ENCODE measurements at places on chromosomes 1 and 21.

DNA sequence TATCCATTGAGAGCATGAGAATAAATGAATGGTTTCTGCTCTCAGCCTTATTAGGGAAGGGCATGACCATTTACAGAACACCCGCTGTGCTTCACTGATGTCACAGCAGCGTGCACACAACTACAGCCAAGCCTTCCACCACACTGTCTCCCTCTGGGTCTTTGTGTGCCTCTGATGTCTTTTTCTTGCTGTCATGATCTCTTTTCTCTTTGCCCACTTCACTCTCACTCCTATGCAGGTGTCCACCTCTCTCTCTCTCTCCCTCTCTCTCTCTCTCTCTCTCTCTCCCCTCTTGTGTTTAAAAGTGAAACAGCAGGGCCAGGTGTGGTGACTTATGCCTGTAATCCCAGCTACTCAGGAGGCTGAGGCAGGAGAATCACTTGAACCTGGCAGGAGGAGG, 232.5 kb upstream of the JUN start:
- no peaks in the 10 kb centered on the region for H3K36me3 ChIP-seq
- no peaks in the 10 kb centered on the region for H3K27me3 ChIP-seq
- no peak overlapping the region for H3K4me3 ChIP-seq
- H3K4me1 ChIP-seq, result peaks cover 30% of the 10 kb centered on the region

DNA sequence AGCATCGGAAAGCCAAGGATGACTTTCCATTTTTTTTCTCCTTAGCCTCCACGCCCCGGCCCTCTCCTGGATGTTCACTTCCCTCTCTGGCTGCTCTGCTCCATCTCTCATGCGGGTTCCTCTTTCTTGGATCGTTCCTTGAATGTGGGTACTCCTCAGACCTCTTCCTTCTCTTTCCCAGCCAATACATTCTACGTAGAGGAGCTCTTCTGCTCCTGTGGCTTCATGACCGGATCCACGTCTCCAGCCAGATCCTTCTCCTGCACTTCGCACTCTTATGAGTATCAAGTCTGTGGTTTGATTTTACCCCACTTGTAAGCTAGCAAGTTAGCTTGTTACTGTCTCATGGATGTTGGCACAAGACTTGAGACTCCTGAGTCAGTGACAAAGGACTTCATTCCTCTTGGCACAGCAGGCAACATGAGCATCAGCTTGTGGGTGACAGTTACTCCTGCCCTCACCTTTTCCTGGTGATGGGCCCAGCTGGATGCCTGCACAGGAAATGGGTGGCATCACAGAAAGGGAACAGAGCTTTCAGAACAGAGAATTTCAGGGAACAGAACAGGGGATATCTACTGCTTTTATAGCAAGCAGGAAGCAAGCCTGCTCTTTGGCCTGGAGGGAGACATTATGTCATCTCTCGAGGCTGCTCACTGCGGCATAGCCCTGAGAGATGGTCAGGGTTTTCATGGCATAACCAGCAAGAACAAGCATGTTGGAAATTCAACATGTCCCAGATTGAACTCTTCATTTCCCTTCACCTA, 100.1 kb upstream of the KIF26B start:
- H3K4me3 ChIP-seq, result no peak overlapping the region
- H3K36me3 ChIP-seq, result no peaks in the 10 kb centered on the region
- peak overlapping the region; percentile 42 for H3K27ac ChIP-seq
- H3K27me3 ChIP-seq, result no peaks in the 10 kb centered on the region
- peaks cover 15% of the 10 kb centered on the region for H3K4me1 ChIP-seq

DNA sequence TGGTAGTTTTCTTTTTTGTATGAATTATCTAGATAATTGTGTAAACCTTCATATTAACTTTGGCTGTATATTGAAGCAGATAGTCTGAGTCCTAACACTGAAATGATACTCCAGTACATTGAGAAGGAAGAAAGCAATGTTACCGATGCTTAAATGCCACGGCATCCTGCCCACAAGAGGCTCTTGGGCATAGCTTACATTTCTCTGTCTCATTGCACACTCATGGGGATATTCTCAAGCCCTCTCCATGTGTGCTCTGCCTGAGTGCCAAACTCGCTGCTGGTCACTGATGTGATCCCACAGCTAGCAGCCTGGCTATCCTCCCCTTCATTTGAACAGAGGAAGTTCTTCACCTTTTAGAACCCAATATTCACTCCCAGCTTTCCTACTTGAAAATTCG, 179.4 kb downstream of the TGFB2 start:
- H3K27ac ChIP-seq, result no peak overlapping the region
- no peaks in the 10 kb centered on the region for H3K27me3 ChIP-seq
- no peak overlapping the region for H3K4me3 ChIP-seq
- peaks cover 5% of the 10 kb centered on the region for H3K4me1 ChIP-seq
- no peaks in the 10 kb centered on the region for H3K36me3 ChIP-seq

GRCh38 chr1:48556186-48556850, 84.3 kb upstream of the SPATA6 start:
- H3K27me3 ChIP-seq, result peaks cover 3% of the 10 kb centered on the region
- H3K36me3 ChIP-seq, result no peaks in the 10 kb centered on the region
- no peak for DNase-seq
- H3K27ac ChIP-seq, result no peak overlapping the region
- H3K4me3 ChIP-seq, result no peak overlapping the region
- H3K4me1 ChIP-seq, result no peaks in the 10 kb centered on the region

GRCh38 chr1:230913496-230913895, 45.2 kb upstream of the C1orf198 start:
- peaks cover 77% of the 10 kb centered on the region for H3K36me3 ChIP-seq
- no peaks in the 10 kb centered on the region for H3K27me3 ChIP-seq
- no peak for DNase-seq
- no peak overlapping the region for H3K4me3 ChIP-seq
